Left kidney (tissue), 8 donors: ENCODE measurements at places on chromosomes 3 and 15.

- no peak for DNase-seq
Observed at GRCh38 chr3:141065258-141065657, 14.1 kb downstream of the SPSB4 start.

- DNase-seq = no peak
Observed at GRCh38 chr3:20401253-20401652, 215.2 kb upstream of the SGO1 start.

DNA sequence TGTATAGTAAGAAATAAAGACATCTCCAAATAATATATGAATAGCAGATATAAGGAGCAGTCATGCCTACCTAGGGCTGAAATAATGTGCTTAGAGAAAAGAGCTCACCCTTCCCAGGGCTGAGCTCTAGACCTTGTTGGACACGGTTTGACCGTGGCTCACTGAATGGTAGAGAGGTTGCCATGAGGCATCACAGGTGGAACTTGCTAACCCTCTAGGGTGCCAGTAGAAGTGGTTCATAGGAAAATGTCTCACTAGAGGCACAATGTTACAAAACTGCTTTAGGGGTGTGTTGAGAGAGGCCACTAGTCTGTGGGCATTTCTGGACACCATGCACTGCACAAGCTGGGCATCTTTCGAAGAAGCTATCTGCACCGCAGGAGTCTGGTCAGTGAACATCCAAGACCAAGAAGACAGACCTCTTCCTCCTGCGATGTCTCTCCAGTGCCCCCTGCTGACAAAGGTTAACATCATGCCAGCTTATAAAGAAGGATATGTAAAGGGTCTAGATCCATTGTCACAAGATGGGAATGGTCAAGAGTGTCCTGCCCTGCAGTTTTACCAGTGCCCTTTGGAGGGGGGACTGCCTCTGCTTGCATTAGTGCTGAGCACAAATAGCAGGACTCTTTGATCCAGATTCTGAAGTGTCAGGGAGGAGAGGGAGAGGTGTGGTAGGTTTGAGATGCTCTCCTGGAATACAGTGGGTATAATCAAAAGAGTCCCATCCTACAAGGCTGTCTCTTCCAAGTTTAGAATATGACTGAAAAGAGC is 266.8 kb downstream of the ZNF385D start:
- peak; percentile 46 for DNase-seq

- no peak for DNase-seq
Observed at GRCh38 chr15:78695854-78696253, 54.8 kb upstream of the CHRNB4 start.

- DNase-seq = no peak
Observed at GRCh38 chr3:108287146-108287545, 9.2 kb upstream of the HHLA2 start.

GRCh38 chr3:4776980-4777581 is 202.2 kb upstream of the BHLHE40 start:
- DNase-seq = no peak

DNA sequence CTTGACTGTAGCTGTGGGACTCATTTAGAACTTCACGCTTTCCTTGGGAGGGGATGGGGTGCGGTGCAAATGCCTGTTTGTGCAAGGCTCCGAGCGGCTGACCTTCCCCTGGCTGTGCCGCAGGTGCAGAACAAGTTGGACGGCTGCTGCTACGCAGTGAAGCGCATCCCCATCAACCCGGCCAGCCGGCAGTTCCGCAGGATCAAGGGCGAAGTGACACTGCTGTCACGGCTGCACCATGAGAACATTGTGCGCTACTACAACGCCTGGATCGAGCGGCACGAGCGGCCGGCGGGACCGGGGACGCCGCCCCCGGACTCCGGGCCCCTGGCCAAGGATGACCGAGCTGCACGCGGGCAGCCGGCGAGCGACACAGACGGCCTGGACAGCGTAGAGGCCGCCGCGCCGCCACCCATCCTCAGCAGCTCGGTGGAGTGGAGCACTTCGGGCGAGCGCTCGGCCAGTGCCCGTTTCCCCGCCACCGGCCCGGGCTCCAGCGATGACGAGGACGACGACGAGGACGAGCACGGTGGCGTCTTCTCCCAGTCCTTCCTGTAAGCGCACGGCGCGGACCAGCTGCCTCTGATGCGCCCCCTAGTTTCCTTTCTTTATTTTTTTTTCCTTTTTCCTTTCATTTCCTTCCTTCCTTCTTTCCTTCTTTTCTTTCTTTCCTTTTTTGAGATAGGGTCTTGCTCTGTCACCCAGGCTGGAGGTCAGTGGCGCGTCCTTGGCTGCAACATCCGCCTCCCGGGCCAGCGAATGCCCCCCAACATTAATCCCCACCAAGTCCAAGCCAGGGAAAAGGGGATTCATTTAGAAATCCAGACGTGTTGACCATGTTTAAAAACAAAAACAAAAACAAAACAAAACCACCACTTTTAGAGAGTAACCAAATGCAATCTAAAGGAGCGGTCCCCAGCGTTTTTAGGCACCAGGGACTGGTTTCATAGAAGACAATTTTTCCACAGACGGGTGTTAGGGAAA is 42.7 kb downstream of the EIF2AK4 start:
- peak; percentile 68 for DNase-seq
